Fibroblast of lung (primary cell): ENCODE measurements at places on chromosomes 2 and 18.

DNA sequence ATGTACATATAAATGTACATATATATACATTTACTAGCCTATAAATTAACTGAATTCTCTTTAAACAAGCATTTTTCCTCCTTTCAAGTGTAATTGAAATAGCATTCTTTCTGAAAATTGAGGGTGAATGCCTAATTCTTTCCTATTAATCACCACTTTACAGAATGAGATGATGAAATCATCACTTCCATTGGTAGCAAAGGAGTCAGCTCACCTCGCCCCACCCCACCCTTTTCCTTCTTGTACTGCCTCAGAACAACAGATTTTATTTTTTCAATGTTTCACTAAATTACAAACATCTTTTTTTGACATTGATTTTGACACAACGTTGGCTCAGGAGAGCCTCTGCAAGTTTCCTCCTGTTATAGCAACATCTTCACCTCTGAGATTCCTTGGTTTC is 181.9 kb upstream of the CDH7 start:
- DNase-seq = no peak

DNA sequence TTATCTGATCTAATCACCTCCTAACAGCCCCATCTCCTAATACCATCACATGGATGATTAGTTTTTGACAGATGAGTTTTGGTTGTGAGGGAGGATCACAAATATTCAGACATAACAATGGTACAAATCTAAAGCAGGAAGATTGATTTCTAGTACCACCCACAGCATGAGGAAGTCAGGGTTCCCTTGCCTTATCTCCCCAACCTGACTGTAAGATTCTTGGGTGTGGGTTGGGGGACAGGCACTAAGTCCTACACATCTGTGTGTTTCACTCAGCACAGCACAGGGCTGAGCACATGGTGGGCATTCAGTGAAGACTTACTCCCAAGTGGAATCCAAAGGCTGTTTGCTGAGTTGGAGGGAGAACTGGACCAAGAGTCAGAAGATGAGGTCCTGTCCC is 93.8 kb upstream of the CXCR4 start:
- DNase-seq = no peak

DNA sequence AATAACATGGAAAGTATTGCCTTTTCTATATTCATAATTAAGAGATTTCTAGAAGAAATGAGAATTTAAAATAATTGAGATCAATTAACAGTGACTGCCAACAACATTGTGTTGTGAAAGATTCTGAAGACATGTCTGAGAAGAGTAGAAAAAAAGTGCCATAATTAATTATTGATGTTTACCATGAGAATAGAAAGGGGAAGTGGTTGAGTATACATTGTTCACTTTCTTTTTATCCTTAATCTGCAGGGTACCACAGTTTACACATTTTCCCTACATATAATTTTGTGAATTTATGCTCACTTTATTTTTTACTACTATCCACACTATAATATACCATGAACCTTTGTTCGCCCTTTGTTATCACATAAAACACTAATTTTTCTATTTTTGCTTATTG is 47.1 kb upstream of the UBE2E3 start:
- no peak for DNase-seq

DNA sequence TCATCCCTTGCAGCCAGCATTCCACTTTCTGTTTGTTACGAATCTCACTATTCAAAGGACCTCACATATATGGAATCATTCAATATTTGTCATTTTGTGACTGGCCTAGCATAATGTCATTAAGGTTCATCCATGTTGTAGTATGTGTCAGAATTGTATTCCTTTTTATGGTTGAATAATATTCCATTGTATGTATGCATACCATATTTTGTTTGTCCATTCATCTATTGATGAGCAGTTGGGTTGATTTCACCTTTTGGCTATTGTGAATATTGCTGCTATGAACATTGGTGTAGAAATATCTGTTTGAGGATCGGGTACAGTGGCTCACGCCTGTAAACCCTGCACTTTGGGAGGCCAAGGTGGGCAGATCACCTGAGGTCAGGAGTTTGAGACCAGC is 35.0 kb downstream of the PSMD14 start:
- no peak for DNase-seq

DNA sequence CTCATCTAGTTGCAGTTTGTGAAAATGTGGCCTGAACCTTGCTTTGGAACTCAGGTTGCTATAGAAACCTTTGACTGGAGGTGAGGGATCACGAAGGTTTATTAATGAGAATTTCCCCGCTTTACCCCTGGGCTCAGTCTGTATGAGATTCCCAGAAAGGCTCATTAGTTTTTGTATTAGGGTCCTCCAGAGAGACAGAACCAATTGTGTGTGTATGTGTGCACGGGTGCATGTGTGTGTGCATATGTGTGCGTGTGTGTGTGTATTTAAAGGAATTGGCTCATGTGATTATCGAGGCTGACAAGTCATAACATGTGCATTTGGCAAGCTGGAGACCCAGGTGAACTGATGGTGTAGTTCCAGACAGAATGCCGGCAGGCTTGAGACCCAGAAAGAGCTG is 113.8 kb upstream of the DLX2 start:
- DNase-seq = no peak

DNA sequence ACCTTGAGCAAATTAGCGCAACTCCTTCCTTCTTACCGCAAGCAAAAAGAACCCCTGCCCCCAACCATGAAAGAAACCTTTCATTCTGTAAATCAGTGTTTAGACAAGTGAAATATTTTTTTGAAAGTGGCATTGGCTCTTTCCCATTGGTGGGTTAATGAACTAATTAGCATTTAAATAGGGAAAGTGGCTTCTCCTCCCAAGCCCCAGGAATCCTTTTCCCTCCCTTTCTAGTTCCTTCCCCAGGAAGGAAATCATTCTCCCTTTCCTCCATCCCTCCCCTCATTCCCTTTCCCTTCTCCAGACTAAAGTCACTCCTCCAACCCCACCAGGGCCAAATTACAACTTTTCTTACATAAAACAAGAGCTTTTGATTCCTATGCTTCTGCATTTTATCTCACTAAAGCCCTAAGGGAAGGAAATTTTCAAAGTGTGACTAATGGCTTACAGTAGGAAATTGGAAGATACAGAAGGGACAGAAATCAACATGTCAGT is 22.9 kb upstream of the TYMS start:
- DNase-seq = no peak

GRCh38 chr2:161918692-161919091 is 155.3 kb downstream of the DPP4 start:
- no peak for DNase-seq

- no peak for DNase-seq
Observed at GRCh38 chr2:148237911-148238310, 217.0 kb downstream of the MBD5 start.

- DNase-seq = no peak
Observed at GRCh38 chr2:158317642-158318041, 138.9 kb downstream of the CCDC148 start.

DNA sequence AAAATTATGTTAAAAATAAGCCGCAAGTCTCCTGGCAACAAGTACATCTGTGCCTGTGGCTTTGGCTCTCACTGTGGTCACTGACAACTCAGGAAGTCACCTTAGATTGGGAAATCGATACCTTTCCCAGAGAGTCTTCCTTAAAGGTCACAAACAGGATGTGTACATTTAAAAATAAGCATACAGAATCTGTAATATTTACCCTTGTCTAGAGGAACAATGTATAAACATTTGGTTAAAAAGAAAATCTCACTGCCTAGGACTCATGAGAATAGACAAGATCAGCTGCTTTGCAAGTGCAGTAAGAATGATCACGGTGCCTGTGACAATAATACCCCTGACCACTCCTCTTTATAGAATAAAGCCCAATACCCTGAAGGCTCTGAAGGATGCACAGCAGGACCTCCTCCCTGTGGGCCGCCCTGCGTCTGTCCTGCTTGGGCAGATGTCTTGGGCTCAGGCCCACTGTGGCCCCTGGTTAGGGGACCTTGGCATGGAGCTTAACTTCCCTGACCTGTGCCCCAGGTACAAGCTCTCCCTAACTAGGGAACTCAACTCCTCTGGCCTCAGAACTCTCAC is 98.0 kb upstream of the MGAT4A start:
- DNase-seq = no peak

DNA sequence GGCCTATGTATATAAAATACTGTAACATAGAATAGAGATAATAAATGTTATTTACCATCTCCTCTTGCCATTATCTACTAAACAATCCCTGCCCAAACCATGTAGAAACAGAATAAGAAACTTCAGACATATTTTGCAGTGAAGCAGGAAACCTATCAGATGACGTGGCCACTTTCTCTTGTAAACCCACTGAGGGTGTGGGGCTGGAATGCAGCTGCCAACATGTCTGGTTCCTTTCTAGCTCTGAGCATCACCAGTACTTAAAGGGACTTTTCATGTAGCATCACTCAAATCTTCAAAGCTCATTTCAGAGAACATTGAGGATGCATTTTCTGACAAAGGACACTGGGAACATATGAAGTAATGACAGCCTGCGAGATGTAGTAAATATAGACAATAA is 251.8 kb downstream of the LPIN1 start:
- DNase-seq = no peak

DNA sequence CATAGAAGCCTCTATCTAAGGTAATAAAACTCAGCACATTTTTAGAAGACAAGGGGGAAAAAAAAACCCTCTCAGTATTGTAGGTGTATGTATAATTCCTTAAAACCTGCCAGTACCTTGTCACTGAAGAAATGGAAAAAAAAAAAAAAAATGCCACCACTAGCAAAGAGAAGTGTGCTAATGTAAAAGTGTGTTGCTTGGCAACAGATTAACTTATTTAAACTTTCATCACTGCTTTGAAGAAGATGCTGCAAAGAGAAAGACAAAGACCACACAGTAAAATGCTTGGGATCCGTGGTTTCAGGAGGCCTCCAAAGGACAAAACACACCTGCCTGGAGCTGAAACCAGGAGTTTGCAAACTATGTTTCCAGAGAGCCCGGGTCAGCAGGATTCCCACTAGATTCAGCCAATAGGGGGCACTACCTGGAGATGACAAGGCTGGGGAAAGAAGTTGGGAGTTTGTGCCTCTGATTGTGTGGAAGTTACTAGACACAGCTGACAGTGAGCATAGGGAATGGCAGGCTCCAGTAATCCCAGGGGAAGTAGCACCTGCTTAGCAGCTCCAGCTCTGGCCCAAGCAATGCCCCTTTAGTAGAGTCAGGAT is 169.1 kb upstream of the TRIB2 start:
- DNase-seq = no peak

DNA sequence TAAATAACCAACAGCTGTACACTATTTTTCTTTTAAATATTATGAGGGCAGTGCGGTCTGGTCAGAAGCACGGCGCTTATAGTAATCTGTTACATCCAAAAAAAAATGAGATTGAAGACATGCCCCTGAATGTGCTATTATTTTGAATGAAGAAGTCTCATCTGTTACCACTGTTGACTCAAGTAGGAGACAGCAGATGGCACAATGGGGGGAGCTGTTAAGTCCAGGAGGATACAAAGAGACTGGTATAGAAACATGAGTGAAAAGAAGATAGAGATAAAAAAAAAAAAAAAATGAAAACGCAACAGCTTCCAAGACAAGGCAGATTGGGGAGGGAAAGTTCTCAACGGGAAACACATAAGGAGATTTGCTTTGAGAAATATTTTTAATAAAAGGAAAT is 425.5 kb upstream of the PKDCC start:
- no peak for DNase-seq

- peak; percentile 25 for DNase-seq
Observed at GRCh38 chr2:187994464-187995331, 297.0 kb upstream of the GULP1 start.

DNA sequence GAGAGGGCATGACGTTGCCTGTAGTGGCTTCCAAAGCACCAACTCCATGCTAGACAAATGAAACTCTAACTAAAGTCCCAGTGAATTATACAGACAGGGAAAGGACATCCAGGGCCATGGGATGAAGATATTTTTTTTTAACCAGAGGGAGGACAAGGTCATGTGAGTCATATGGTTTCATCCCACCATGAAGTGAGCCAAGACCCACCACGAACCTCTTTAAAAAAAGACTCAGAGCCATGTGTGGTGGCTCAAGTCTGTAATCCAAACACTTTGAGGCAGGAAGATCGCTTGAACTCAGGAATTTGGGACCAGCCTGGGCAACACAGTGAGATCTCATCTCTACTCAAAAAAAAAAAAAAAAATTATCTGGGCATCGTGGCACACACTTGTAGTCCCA is 115.2 kb downstream of the LIPG start:
- DNase-seq = peak; percentile 15

DNA sequence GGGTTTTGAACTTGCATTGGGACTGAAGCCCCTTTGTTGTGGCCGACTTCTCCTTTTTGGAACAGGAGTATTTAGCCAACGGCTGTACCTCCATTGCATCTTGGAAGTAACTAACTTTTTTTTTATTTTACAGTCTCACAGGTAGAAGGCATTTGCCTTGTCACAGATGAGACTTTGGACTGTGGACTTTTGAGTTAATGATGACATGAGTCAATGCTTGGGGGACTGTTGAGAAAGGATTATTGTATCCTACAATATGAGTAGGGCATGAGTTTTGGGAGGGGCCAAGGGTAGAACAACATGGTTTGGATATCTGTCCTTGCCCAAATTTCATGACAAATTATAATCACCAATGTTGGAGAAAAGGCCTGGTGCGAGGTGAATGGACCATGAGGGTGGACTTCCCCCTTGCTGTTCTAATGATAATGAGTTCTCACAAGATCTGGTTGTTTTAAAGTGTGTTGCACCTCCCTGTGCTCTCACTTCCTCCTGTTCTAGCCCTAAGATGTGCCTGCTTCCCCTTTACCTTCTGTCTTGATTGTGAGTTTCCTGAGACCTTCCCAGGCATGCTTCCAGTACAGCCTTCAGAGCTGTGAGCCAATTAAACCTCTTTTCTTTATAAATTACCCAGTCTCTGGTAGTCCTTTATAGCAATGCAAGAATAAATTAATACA is 1269.4 kb upstream of the CHAC2 start:
- DNase-seq = no peak

- no peak for DNase-seq
Observed at GRCh38 chr2:237160271-237160919, 74.7 kb downstream of the COPS8 start.

- peak; percentile 83 for DNase-seq
Observed at GRCh38 chr2:74440378-74441169, 1.2 kb downstream of the RTKN start.

GRCh38 chr2:161208527-161209139 is 48.4 kb downstream of the TANK start:
- DNase-seq = peak; percentile 81

GRCh38 chr18:58953627-58954026 is 89.0 kb downstream of the ZNF532 start:
- no peak for DNase-seq

DNA sequence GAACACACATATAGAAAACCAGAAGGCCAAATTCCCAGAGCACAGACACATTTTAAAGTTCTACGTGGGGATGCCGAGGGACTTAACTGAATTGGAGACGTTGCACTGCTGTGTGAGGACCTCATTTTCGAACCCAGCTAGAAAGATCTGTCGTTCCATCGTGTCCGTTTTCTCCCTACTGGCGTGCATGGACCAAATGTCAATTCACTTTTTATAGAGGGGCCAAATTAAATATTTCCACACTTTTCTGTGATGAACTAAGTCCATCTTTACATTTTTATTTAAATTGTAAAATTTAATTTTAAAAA is 692 bp upstream of the TSHZ1 start:
- no peak for DNase-seq

GRCh38 chr2:112836695-112837117 is at the start of gene IL1B:
TSS of gene IL1B (minus strand) at chr2:112836779. CDS start at chr2:112836229, 550 bp downstream.
- peak; percentile 46 for DNase-seq

GRCh38 chr2:181805228-181806038 is 86.1 kb upstream of the ITPRID2 start:
- peak; percentile 35 for DNase-seq

GRCh38 chr2:224937887-224938286 is 104.4 kb downstream of the DOCK10 start:
- no peak for DNase-seq

GRCh38 chr2:231932985-231933915 is 7.1 kb upstream of the NPPC start:
- no peak for DNase-seq

- DNase-seq = no peak
Observed at GRCh38 chr2:74063486-74063885, 78.8 kb downstream of the TET3 start.
